ENCODE measurements at places on chromosomes 12 and 14.
A peak's percentile ranks its signal among the peaks of the same experiment; 100 is the strongest.

DNA sequence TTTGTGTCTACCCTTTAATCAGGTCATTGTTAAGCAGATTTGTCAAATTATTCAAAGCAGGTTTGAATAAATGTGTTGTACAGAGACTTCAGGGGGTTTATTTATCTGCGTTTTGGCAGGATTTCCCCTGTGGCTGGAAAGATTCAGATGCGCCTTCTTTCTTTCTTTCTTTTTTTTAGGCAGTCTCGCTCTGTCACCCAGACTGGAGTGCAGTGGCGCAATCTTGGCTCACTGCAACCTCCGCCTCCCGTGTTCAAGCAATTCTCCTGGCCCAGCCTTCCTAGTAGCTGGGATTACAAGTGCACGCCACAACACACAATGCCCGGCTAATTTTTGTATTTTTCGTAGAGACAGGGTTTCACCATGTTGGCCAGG is 6.3 kb upstream of the NANOGNB start:
- no peak for DNase-seq

DNA sequence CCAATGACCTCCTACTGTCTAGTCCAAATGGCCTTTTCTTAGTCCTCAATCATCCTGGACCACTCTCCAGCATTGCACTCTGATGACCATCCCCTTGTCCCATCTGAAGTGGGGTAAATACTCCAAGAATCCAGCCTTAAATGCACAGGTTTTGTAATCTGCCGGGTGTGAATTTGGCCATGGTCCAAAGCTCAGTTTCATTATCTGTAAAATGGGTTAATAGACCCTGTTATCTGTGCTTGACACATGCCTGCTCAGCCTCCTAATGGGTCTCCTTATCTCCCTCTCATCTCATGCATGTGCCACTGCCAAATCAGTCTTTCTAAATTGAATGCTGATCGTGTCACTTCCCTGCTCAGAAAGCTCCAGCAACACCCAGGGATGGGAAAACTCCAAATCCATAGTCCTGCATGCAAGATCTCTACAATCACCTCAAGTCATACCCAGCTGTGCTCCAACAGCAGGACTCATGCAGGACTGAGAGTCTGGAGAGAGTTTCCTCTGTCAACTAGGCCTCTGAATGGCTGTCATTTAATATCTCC is 22.3 kb downstream of the LGR5 start:
- no peak for DNase-seq

GRCh38 chr14:33062476-33062875 is 123.8 kb downstream of the NPAS3 start:
- no peak for DNase-seq

- no peak for DNase-seq
Observed at GRCh38 chr12:86826051-86826450, 569.9 kb upstream of the MGAT4C start.

DNA sequence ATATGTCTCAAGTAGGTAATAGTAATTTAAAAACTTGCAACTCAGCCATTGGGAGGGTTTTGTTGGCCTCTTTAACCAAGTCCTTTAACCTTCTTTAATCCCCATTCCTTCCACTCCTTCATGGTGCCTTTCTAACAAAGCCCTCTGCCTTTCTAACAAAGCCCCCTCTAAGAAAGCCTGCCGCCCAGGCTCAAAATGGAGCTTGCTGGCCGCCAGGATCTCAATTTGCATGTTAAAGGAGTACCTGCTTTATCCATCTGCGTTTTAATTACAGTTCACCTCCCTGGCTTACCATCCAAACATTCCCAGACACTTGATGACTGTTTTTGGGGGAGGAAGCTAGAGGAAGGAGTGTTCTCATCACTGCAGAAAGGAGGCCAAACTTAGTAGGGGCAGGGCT is 183.4 kb downstream of the PTPN11 start:
- no peak for DNase-seq

GRCh38 chr14:59919570-59920377 is at the start of gene LRRC9:
TSS of gene LRRC9 (plus strand) at chr14:59920144.
- DNase-seq: peak; percentile 35

Data from T-cell (primary cell).